ENCODE measurements at places on chromosomes 5 and 9. TPM values are rescaled to one million over a fixed set of nuclear protein-coding genes. Genes with fewer than 3 reads are reported as not detected.

Gene PIP5K1B
- total RNA-seq = 8.2 TPM

GRCh38 chr9:37290940-37291485 lies 131.5 kb upstream of the GRHPR start:
- no peak overlapping the region for H3K4me3 ChIP-seq
- no peak for DNase-seq
- H3K27me3 ChIP-seq = no peaks in the 10 kb centered on the region
- no peaks in the 10 kb centered on the region for H3K4me1 ChIP-seq

DNA sequence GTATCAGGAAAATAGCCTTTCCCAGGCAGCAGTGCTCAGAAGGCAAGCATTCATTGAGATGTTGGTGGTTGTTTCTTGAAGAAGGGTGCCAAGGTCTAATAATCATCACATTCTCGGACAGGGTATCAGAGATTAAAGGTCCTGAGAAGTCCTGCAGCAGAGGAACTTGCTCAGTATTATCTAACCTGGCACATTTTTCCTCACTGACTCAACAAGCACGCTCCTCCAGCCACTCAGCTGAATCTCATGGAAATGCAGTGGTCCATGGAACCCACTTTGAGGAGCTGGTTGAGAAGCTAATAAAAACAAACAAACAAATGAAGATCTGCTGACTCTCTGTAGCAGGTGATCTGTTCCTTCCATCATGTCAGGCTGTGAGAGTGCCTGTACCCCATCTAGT lies 35.3 kb upstream of the ICE1 start:
- H3K4me3 ChIP-seq = no peak overlapping the region
- no peaks in the 10 kb centered on the region for H3K4me1 ChIP-seq
- no peaks in the 10 kb centered on the region for H3K36me3 ChIP-seq
- no peaks in the 10 kb centered on the region for H3K27me3 ChIP-seq
- DNase-seq = no peak

DNA sequence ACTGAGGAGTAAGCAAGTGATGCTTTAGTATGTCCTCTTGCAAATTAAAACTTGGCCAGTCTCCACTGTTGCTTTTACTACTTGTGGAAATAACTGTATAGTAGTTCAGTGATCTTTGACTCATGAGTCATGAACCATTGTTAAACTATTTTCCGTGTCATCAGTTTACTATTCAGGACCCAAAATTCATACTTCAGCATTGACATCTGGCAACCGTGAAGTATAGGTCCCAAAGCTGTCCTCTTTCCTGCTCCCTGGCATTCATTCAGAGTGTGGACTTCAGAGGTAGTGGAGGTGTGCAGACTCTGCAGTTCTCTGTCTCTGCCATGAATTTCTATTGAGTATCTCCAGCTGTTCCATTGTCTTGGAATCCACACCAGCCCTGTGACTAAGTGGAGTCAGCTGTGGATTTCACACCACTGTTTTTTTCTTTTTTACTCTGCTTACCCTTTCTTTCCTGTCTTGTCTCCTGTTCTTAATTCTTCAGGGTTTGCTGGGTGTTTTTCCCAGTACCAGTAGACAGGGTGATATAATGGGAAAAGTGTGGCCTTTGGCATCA lies 7.5 kb downstream of the TDRD7 start:
- no peak for DNase-seq
- H3K27ac ChIP-seq = no peak overlapping the region
- no peaks in the 10 kb centered on the region for H3K4me1 ChIP-seq
- no peaks in the 10 kb centered on the region for H3K27me3 ChIP-seq
- no peaks in the 10 kb centered on the region for H3K36me3 ChIP-seq
- H3K4me3 ChIP-seq = no peak overlapping the region

GRCh38 chr5:178110-178509 lies 13.2 kb upstream of the LRRC14B start:
- no peaks in the 10 kb centered on the region for H3K4me1 ChIP-seq
- H3K27me3 ChIP-seq = no peaks in the 10 kb centered on the region
- H3K27ac ChIP-seq = no peak overlapping the region

DNA sequence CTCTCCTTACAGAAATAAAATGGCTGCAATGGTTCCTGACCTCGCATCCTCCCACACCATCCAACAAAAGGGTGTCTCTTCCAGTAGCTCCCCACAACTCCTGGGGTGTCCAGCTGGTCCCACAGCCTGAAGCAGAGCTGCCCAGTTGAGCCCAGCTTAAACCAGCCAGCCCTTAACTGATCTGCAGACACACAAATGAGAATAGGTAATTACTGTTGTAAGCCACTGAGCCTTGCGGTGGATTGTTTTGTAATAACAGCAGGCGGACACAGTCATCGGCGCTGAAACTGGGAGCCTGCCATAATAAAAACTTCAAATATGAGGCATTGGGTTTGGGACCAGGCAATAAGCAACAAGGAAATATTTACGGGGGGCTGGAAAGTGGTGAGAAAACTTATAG lies 10.4 kb upstream of the ZBTB43 start:
- no peak overlapping the region for H3K27ac ChIP-seq
- H3K36me3 ChIP-seq = no peaks in the 10 kb centered on the region
- no peak overlapping the region for H3K4me3 ChIP-seq
- no peak for DNase-seq
- no peaks in the 10 kb centered on the region for H3K27me3 ChIP-seq

Gene REEP5
- 35.6 TPM for total RNA-seq

DNA sequence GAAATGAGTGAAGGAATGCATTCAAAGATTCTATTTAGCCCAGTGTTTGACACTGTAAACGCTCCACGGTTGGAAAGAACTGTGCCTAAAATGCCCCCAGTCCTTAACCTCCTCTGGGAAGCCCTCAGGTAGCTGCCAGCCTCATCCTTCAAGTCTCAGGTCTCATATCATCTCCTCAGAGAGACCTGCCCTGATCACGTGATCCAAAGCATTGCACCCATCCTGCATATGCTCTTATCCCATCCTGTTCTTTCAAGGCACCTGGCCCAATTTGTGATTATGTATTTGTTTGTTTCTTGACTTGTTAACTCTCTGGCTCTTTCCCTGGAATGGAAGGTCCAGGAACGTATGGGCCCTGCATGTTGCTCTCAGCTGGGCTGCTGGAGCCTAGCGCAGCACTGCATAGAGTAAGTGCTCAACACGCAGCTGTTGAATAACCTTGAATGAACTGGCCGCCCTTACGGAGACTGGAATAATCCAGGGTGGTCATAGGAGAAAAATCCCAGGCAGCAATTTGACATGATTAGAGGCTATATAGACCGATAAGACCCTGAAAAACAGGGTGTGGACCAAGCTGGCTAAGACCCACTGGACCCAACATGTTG lies 8.7 kb downstream of the C1QTNF2 start:
- H3K36me3 ChIP-seq = no peaks in the 10 kb centered on the region
- peaks cover 9% of the 10 kb centered on the region for H3K4me1 ChIP-seq
- H3K27ac ChIP-seq = no peak overlapping the region
- H3K27me3 ChIP-seq = no peaks in the 10 kb centered on the region

GRCh38 chr5:150486402-150487198 lies 21.3 kb upstream of the NDST1 start:
- H3K36me3 ChIP-seq = no peaks in the 10 kb centered on the region
- peak overlapping the region; percentile 77 for H3K4me3 ChIP-seq
- H3K27ac ChIP-seq = peak overlapping the region; percentile 94
- H3K27me3 ChIP-seq = no peaks in the 10 kb centered on the region
- DNase-seq = peak; percentile 59
- peaks cover 37% of the 10 kb centered on the region for H3K4me1 ChIP-seq

DNA sequence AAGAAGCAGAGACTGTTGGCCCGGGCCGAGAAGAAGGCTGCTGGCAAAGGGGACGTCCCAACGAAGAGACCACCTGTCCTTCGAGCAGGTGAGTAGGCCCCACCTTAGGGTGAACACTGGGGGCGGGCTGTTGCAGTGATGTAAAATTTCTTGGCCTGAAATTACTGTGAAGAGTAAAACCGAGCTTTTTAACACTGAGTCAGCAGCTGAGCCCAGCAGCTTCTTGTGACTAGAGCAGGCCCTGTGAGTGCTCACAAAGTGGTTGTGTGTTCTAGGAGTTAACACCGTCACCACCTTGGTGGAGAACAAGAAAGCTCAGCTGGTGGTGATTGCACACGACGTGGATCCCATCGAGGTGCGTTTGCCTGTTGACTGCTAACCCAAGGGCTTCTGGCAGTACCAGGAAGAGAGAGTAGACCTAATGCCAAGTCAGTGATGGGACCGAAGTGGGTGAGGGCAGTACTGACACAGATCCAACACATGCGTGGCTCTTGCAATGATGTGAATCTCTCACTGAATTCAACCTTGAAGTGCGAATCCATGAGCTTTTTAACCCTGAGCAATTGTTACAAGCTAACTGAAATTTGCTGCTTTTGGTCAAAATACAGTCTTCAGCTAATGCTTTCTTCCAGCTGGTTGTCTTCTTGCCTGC lies 2.1 kb downstream of the RPL7A start:
- no peak overlapping the region for H3K4me3 ChIP-seq
- no peaks in the 10 kb centered on the region for H3K36me3 ChIP-seq
- no peaks in the 10 kb centered on the region for H3K27me3 ChIP-seq
- no peak overlapping the region for H3K27ac ChIP-seq
- peaks cover 17% of the 10 kb centered on the region for H3K4me1 ChIP-seq
- DNase-seq = no peak

Gene SLC9A3
- total RNA-seq = 3.6 TPM

Gene PTGER4
- total RNA-seq = 9.4 TPM

Gene GABBR2
- 0.62 TPM for total RNA-seq
